ENCODE measurements at places on chromosomes 12 and 14.

GRCh38 chr12:110310763-110311162, 29.7 kb downstream of the ATP2A2 start:
- no peak for DNase-seq

GRCh38 chr14:66152302-66152701, 333.9 kb upstream of the CCDC196 start:
- no peak for DNase-seq

- peak; percentile 11 for DNase-seq
Measured at GRCh38 chr14:87615822-87616679, 376.9 kb downstream of the GALC start.

GRCh38 chr14:103332143-103332919, 1.7 kb upstream of the EIF5 start:
- DNase-seq: no peak

DNA sequence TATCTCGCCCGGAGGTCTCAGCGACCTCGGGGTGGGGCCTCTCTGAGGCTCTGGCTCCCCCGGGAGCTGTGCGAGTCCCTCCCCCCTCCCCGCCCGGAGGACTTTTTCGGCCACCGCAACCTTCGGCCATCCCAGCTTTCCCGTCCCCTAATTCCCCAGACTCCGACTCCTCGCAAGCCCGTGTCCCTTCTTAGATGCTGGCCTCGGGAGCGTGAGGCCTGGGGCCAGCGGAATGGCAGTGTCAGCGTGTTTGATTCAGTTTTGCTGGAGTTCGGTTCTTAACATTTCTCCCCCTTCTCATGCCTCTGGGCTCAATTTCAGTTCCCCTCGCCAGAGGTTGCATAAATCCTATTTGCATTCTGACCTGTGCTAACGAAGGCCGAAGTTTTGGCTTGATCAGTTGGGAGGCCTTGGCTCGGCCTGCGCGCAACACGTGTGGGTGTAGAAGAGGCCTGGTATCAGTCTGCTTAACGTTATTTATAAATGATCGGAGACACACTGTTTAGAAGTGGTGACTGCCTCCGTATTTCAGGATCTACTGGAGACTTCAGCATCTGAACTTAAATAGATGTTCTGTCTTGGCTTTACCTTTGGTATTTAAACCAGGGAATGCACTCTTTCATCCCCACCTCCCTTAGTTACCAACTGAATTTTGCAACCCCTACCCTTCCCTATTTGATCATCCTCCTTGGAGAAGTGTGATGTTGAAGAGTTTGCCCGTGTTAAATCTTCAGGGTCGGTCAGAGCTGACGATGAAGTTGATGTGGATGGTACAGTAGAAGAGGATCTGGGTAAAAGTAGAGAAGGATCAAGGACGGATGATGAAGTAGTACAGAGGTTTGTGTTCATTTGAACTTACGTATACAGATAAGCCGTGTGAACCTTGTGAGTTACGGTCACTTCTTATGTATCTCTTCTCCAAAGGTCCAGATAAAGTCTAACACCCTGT, 851 bp downstream of the HSP90B1 start:
- DNase-seq: peak; percentile 22
